ENCODE measurements at places on chromosomes 5 and 9.
A peak's percentile ranks its signal among the peaks of the same experiment; 100 is the strongest.

DNA sequence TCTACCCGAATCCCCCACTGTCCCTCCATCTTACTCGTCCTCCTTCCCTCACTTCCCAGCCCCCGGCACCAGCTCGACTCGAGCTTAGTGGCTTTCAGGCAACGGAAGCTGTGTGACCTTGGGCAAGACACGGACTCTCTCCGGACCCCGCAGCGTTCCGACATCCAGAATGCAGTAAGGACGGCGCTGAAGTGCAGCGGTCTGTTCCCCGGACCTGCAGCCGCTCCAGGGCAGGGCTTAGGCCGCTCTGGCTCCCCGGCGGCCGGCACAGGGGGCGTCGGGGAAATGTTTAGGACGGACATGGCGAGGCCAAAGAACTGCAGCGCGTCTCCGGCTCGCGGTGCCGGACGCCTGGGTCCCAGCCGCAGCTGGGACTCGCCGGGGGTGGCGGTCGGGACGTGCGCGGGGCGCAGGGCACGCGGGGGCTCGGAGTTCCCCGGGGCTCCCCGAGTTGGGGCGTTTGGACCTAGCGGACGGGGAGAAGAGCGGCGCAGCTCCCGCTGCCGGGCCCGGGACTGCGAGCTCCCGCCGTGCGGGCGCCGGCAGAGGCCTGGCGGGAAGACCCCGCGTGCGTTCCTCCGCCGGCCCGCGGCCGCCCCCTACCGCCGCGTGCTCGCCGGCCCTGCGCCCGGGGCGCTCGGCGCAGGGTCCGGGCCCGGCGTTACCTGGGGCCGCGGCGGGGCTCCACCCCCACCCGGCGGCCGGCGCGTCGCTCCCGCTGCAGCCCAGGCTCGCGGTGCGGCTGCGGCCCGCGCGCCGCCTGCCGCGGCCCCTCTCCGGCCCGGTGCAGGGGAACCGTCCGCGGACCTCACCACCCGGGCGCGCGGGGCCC, 5.6 kb upstream of the RNF44 start:
- peak; percentile 37 for DNase-seq

- no peak for DNase-seq
Observed at GRCh38 chr5:75847561-75848021, 130.4 kb upstream of the POC5 start.

GRCh38 chr9:4090491-4090890, 209.4 kb downstream of the GLIS3 start:
- DNase-seq, result no peak

DNA sequence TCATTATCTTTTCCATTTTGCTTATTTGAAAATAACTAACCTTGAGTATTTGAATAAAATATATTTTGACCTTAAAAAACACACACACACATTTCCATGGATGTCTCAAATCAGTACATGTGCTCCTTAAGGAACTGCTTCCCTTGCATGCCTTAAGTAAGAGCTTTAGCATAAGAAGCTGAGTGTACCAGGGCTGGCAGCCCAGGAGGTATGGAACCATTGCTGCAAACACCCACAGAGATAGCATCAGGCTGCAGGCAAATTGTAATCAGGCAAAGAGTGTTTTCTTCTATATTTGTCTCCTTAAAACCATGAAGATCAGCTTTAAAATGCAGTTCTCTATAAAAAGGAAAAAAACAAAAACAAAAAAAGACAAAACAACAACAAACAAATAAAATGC, 160.6 kb downstream of the PLK2 start:
- no peak for DNase-seq

DNA sequence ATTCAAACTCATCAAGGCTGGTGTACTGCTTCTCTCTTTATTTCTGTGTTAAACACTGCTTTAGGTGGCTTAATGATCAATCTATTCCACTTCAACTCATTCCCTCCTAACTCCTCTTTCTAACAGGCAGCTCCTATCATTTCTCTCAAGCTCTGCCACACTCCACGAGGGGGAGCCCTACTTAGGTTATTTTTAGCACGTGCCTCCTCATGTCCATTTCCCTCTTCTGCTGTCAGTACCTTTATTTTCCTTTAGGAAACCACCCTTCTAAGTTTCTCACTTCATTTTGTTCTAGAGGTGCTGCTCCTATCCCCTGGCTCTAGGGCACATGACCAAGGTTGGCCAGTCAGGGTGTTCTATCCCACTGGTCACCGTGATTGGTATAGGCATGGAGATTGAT, 6.7 kb upstream of the BRINP1 start:
- DNase-seq, result no peak

- DNase-seq, result no peak
Observed at GRCh38 chr9:105930011-105930627, 235.8 kb downstream of the TMEM38B start.

GRCh38 chr5:123882965-123883345, 371.0 kb downstream of the CSNK1G3 start:
- DNase-seq, result no peak
